ENCODE measurements at places on chromosomes 1 and 21. TPM values are rescaled to one million over a fixed set of nuclear protein-coding genes. Genes with fewer than 3 reads are reported as not detected.
A peak's percentile ranks its signal among the peaks of the same experiment; 100 is the strongest.

DNA sequence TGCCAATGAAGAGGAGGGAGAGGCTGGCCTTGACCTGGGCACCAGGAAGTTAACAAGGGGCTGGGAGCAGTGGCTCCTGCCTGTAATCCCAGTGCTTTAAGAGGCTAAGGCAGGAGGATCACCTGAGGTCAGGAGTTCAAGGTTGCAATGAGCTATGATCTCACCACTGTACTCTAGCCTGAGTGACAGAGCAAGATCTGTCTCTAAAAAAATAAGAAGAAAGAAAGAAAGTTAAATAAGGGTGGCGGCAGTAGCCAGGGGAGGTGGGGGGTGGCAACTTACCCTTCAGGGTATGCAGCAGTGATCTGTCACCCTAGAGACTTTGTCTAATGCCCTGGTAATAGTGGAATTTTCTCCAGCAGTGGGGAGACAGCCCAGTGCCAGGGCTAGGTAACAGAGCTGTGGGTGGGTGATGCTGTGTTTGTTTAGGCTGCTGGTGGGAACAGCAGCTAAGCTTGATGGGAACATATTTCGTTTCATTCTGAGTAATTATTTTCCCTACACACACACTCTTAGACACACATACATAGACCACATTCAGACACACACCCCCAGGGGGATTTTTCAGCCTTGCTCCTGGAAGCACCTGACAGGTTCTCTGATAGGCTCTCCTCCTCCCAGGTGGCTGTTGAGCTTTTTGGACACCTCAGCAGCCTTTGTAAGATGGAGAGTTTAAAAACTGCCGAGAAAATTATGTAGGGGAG is 11.3 kb upstream of the SYT6 start:
- DNase-seq: no peak
- H3K36me3 ChIP-seq: no peaks in the 10 kb centered on the region

GRCh38 chr1:32082022-32082421 is 9.3 kb downstream of the TMEM39B start:
- no peak for DNase-seq
- no peak overlapping the region for H3K4me3 ChIP-seq
- peaks cover 47% of the 10 kb centered on the region for H3K36me3 ChIP-seq
- no peaks in the 10 kb centered on the region for H3K27me3 ChIP-seq
- no peak overlapping the region for H3K27ac ChIP-seq

GRCh38 chr1:41444246-41444645 is 40.2 kb downstream of the EDN2 start:
- H3K36me3 ChIP-seq: no peaks in the 10 kb centered on the region
- H3K4me1 ChIP-seq: no peaks in the 10 kb centered on the region
- H3K27me3 ChIP-seq: peaks cover 5% of the 10 kb centered on the region
- DNase-seq: no peak
- H3K4me3 ChIP-seq: no peak overlapping the region
- H3K27ac ChIP-seq: no peak overlapping the region

MAP10 gene
- total RNA-seq: 3.1 TPM

PITHD1 gene
- 55.3 TPM for total RNA-seq

RASSF5 gene
- total RNA-seq: 201 TPM

- H3K4me3 ChIP-seq: no peak overlapping the region
- no peaks in the 10 kb centered on the region for H3K4me1 ChIP-seq
- H3K27me3 ChIP-seq: no peaks in the 10 kb centered on the region
- DNase-seq: no peak
- no peak overlapping the region for H3K27ac ChIP-seq
- H3K36me3 ChIP-seq: no peaks in the 10 kb centered on the region
These were observed 43.4 kb upstream of the KAZN start for GRCh38 chr1:14555091-14555490.

ENSA gene
- total RNA-seq: 193 TPM

- H3K27me3 ChIP-seq: no peaks in the 10 kb centered on the region
- DNase-seq: no peak
- no peak overlapping the region for H3K27ac ChIP-seq
- H3K36me3 ChIP-seq: no peaks in the 10 kb centered on the region
- no peaks in the 10 kb centered on the region for H3K4me1 ChIP-seq
These were observed 220.4 kb downstream of the PATJ start for GRCh38 chr1:61962631-61963030.

- peak; percentile 71 for DNase-seq
- H3K4me1 ChIP-seq: peaks cover 44% of the 10 kb centered on the region
- H3K4me3 ChIP-seq: no peak overlapping the region
- peak overlapping the region; percentile 82 for H3K27ac ChIP-seq
- peaks cover 70% of the 10 kb centered on the region for H3K36me3 ChIP-seq
These were observed 19.4 kb downstream of the ENO1 start for GRCh38 chr1:8858888-8859706.

DNA sequence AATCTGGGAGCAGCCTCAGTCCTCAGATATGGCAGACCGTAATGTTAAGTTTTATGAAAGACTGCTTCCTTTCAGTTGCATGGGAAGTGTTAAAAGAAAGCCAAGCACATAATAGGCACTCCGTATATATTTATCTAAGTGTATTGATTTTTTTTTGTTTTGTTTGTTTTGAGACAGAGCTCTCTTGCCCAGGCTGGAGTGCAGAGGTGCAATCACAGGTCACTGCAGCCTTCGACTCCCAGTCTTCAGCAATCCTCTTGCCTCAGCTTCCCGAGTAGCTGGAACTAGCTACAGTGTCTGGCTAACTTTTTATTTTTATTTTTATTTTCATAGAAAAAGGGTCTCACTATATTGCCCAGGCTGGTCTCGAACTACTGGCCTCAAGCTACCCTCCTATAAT is 341.8 kb downstream of the USH2A start:
- no peaks in the 10 kb centered on the region for H3K36me3 ChIP-seq
- no peak overlapping the region for H3K27ac ChIP-seq
- H3K27me3 ChIP-seq: no peaks in the 10 kb centered on the region

TRABD2B gene
- total RNA-seq: not detected

F13B gene
- total RNA-seq: not detected

GRCh38 chr1:203742436-203742835 is 22.5 kb upstream of the LAX1 start:
- H3K36me3 ChIP-seq: peaks cover 53% of the 10 kb centered on the region
- H3K4me3 ChIP-seq: no peak overlapping the region
- peaks cover 18% of the 10 kb centered on the region for H3K4me1 ChIP-seq
- H3K27ac ChIP-seq: no peak overlapping the region

DNA sequence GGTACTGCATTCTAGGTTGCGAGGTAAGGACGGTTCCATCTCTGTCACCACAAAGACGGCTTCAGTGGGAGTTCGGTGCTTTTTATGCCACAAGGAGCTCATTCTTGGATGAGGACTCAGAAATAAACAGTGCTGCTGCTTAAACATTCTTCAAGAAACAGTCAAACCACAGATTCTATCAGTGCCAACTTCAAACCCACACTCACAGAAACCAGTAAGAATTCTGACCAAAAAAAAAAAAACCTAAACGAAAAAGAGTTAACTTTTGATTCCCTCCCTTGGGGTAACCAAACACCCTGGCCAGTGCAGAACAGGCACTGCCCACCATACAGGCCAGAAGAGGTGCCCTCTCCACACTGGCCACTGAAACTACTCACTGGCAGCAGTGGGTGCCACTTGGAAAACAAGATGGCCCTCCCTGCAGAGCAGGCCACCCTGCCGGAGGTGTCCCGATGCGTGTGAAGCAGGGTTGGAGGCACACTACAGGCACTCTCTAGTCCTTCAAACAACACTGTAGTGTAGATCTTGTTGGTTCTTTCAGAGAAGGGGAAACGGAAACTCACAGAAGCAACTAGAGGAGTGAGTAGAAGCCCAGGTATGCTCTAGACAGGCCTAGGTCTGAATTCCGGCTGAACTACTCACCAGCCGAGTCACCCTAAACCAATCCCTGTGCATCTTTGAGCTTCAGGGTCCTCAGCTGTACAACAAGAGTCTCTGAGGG is 87.3 kb upstream of the TLR5 start:
- DNase-seq: peak; percentile 55
- peaks cover 56% of the 10 kb centered on the region for H3K4me1 ChIP-seq
- H3K4me3 ChIP-seq: peak overlapping the region; percentile 28
- no peaks in the 10 kb centered on the region for H3K27me3 ChIP-seq
- H3K27ac ChIP-seq: peak overlapping the region; percentile 98

OXCT2 gene
- total RNA-seq: not detected

DNA sequence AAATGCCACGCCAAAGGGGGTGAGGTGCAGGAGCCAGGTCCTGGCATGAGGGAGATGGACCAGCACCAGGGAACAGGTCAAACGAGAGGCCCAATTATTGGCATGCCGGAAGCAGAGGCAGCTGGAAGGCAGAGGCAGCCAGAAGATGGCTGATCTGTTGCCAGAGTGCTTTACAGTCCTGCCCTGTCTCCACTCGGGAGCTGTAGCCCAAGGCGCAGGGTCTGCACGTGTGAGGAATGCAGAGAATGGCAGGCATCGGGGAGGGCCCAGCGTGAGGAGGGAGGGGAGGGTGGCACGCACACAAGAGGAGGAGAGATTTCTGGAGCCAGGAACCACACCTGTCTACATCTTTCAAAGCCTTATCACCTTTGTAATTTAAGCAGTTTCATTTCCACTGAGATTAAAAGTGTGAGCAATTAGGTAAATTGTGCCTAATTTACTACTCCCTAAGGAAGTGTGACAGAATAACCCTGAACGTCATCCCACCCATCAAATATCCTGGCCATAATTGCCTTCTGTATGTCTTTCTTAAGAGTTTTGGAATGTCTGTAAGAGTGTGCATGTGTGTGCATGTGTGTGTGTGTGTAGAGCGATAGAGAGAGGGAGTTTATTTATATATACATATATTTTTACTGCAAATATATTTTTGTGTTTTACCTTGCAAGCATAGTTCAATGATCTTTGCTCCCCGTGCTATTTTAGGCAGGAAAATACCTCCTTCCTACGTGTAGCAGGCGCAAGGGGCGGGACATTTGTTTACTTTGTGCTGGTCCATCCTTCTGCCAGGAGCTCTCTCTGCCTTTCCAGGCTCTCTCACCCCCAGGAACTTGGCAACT is 125.5 kb upstream of the SERBP1 start:
- DNase-seq: no peak
- H3K4me1 ChIP-seq: no peaks in the 10 kb centered on the region
- H3K36me3 ChIP-seq: no peaks in the 10 kb centered on the region
- no peak overlapping the region for H3K4me3 ChIP-seq
- H3K27ac ChIP-seq: no peak overlapping the region

GRCh38 chr1:165364568-165365133 is 8.1 kb upstream of the LMX1A start:
- H3K4me1 ChIP-seq: no peaks in the 10 kb centered on the region
- no peak overlapping the region for H3K27ac ChIP-seq
- peaks cover 51% of the 10 kb centered on the region for H3K27me3 ChIP-seq
- no peaks in the 10 kb centered on the region for H3K36me3 ChIP-seq
- DNase-seq: no peak

DNA sequence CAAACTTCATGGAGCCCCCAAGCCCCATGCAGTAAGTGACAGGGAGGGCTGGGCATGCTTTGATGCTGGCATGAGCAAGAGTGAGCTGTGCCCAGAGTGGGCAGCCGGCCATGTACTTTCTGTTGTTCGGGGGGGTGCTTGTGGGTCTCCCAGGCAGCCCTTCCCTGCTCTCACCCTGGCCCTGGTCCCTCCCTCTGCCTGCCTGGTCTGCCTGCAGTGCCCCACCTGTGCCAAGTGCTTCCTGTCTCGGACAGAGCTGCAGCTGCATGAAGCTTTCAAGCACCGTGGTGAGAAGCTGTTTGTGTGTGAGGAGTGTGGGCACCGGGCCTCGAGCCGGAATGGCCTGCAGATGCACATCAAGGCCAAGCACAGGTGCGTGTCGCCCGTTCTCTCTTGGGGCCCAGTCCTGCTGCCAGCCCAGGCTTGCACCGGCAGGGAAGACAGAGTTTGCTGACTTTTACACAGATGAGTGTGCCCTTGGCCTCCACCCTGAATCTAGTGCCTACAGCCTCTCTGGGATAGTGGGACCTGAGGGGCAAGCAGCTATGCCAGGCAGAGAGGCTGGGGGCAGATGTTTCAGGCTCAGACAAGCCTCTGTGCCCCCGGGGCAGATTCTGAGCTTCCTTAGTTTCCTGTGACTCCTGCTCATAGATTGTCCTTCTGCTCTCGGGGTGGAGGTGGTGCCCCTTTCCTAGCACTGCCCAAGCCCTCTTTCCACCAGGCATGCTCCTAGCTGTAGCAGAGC is 7.6 kb downstream of the ZBTB48 start:
- H3K27me3 ChIP-seq: no peaks in the 10 kb centered on the region
- peaks cover 7% of the 10 kb centered on the region for H3K36me3 ChIP-seq
- H3K27ac ChIP-seq: no peak overlapping the region
- no peak overlapping the region for H3K4me3 ChIP-seq
- peaks cover 29% of the 10 kb centered on the region for H3K4me1 ChIP-seq
- no peak for DNase-seq

GRCh38 chr1:65026235-65026634 is 59.9 kb upstream of the JAK1 start:
- no peaks in the 10 kb centered on the region for H3K27me3 ChIP-seq
- no peaks in the 10 kb centered on the region for H3K36me3 ChIP-seq
- no peak overlapping the region for H3K4me3 ChIP-seq
- no peak for DNase-seq
- H3K27ac ChIP-seq: no peak overlapping the region

GRCh38 chr1:219498666-219499065 is 114.2 kb downstream of the ZC3H11B start:
- H3K27ac ChIP-seq: no peak overlapping the region
- no peaks in the 10 kb centered on the region for H3K27me3 ChIP-seq
- no peaks in the 10 kb centered on the region for H3K4me1 ChIP-seq
- no peak for DNase-seq
- H3K36me3 ChIP-seq: no peaks in the 10 kb centered on the region

DNA sequence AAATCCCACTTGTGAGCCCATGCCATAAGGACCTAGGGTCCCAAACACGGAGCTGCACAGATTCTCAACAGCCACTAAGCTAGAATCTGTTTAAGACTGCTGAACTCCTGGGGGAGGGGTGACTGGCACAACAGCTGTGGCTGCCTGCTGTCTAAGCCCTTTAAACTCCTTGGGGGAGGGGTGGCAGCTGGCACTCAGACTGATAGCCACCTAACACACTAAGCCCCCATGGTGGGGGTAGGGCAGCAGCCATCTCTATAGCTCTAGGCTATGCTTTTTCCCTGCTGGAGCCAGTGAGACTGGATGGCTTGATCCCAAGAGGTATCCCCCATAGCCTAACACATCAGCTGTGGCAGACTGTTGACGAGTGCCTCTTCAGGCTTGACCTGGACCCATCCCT is 73.3 kb upstream of the FMO3 start:
- no peak overlapping the region for H3K27ac ChIP-seq
- DNase-seq: no peak
- H3K4me3 ChIP-seq: no peak overlapping the region
- H3K27me3 ChIP-seq: no peaks in the 10 kb centered on the region

GRCh38 chr21:29133796-29134195 is 3.4 kb downstream of the MAP3K7CL start:
- H3K36me3 ChIP-seq: no peaks in the 10 kb centered on the region
- H3K27ac ChIP-seq: no peak overlapping the region
- no peaks in the 10 kb centered on the region for H3K4me1 ChIP-seq
- DNase-seq: no peak
- H3K27me3 ChIP-seq: peaks cover 3% of the 10 kb centered on the region
- H3K4me3 ChIP-seq: no peak overlapping the region

- H3K27ac ChIP-seq: peak overlapping the region; percentile 82
- peaks cover 52% of the 10 kb centered on the region for H3K4me1 ChIP-seq
- peak; percentile 57 for DNase-seq
- peak overlapping the region; percentile 40 for H3K4me3 ChIP-seq
- peaks cover 4% of the 10 kb centered on the region for H3K27me3 ChIP-seq
These were observed 25.6 kb downstream of the TOMM20 start for GRCh38 chr1:235102993-235103411.

GRCh38 chr1:248786156-248786555 is 30.6 kb upstream of the LYPD8 start:
- no peaks in the 10 kb centered on the region for H3K27me3 ChIP-seq
- H3K4me3 ChIP-seq: no peak overlapping the region
- DNase-seq: no peak
- no peaks in the 10 kb centered on the region for H3K36me3 ChIP-seq
- no peaks in the 10 kb centered on the region for H3K4me1 ChIP-seq

Measured in activated CD4-positive, alpha-beta T cell treated with anti-CD3 and anti-CD28 coated beads, Interleukin-2, amount 10 ng/mL, durations not matched to agents 7 days and 5 days (primary cell).